ENCODE measurements at places on chromosomes 5 and 9. TPM values are rescaled to one million over a fixed set of nuclear protein-coding genes. Genes with fewer than 3 reads are reported as not detected.

Gene AQP3
- total RNA-seq, result 24.4 TPM

Gene CCNI2
- 0.07 TPM for total RNA-seq

Gene IL3
- not detected for total RNA-seq

Gene PCDHGB1
- total RNA-seq, result 1.5 TPM

Gene ZNF454
- total RNA-seq, result not detected

Gene PAX5
- total RNA-seq, result 0.05 TPM

Gene ZFP37
- total RNA-seq, result 1.7 TPM

Gene PHF24
- 0.19 TPM for total RNA-seq

Gene C9orf40
- 12.2 TPM for total RNA-seq

Gene KCNV2
- not detected for total RNA-seq

Data from A549 treated with dexamethasone at 1 μM for 4 hours (cell line).